ENCODE measurements at places on chromosomes 12 and 14.

- no peak for DNase-seq
Observed at GRCh38 chr14:23066855-23067744, 9.8 kb upstream of the CDH24 start.

- peak; percentile 46 for DNase-seq
Observed at GRCh38 chr14:34365309-34365915, 96.6 kb downstream of the SPTSSA start.

DNA sequence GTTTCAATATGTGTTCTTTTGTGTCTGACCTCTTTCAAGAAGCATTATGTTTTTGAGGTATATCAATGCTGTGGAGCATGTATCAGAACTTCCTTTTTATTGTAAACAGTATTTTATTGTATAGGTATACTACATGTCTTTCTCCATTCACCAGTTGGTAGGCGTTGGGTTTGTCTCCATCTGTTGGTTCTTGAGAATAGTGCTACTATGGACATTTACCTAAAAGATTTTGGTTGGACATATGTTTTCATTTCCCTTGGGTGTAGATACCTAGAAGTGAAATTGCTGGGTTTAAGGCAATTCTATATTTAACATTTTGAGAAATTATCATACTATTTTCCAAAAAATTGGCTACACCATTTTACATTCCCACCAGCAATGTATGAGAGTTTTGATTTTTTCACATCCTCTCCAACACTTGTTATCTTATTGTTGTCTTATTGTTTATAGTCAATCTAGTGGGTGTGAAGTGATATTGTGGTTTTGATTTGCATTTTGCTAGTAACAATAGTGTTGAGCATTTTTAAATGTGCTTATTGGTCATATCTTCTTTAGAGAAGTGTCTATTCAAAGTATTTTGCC is 409.2 kb downstream of the IPO8 start:
- no peak for DNase-seq

DNA sequence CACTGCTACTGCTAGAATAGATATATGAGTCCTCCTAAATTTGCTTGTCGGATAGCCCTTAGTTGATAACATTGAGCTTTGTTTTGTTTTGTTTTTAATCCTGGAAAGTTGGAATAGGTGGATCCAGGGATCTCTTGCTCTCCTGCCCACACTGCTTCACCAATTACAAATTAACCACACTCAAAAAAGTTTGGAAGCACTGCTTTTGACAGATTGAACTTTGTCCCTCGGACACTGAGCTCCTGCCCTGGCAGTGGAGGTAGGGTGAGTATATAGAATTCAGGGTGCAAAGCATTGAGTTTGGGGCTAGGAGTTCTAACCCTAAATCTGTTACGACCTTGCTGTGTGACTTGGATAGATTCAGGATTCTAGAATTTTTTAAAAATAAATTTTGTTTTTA is 15.1 kb upstream of the SYNDIG1L start:
- DNase-seq = no peak

DNA sequence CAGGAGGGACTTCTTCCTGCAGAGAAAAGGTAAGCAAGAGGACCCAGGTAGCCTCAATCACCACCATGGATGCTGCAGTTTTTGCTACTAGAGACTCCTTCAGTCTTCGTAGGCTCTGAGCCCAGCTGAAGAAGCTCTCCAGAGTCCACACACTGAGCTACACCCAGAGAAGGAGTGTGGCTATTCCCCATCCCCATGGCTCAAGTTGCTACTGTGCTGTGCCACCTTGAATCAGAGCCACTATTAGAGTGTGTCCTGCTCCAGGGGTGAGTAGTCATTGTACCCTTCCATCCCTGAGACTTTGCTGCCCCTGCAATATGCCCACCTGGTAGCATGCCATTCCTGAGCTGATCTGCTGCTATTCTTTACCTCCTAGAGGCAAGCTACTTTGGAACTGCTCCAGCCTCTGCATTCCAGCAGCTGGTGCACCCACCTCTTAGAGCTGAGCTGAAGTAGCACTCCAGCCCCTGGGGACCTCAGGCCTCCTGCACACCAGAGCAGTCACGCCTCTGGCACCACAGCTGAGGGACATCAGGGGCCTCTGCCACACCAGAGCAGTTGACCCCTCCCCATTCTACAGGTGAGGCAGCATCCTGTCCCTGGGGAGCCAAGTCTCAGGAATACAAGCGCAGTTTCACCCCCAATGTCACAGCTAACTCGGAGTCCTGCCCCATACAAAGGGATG is 213.0 kb downstream of the TRHDE start:
- DNase-seq = no peak

- DNase-seq = peak; percentile 43
Observed at GRCh38 chr12:90940872-90941499, 14.0 kb downstream of the CCER1 start.

DNA sequence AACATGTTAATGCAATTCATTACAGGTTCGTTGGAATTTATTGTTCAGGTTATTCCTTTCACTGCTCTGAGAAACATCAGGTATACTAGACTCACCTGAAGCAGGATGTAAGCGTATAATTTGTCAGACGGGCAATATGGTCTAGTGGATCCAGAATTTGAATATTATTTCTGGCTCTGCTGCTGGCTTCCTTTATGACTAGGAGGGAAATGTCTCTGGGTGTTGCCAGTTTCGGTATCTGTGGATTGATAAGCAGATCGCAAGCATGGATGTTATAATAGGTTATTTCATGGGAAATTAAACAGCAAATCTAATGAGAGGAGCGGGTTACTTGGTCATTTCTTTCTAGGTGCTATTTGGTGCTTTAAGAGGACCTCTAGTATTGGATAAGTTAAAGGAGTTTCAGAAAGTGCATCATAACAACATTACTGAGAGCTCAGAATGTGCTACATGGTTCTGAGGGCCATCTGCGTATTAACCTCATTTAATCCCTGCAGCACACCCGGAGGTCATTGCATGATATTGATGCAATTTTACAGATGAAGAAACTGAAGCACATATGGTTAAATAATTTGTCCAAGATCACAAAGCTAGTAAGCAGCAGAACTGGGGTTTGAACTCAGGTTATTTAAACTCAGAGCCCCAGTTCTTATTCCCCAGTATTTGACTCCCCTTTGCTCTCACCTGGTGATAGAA is 47.3 kb upstream of the BCAT1 start:
- no peak for DNase-seq

- no peak for DNase-seq
Observed at GRCh38 chr12:124205405-124205804, 89.5 kb upstream of the RFLNA start.

DNA sequence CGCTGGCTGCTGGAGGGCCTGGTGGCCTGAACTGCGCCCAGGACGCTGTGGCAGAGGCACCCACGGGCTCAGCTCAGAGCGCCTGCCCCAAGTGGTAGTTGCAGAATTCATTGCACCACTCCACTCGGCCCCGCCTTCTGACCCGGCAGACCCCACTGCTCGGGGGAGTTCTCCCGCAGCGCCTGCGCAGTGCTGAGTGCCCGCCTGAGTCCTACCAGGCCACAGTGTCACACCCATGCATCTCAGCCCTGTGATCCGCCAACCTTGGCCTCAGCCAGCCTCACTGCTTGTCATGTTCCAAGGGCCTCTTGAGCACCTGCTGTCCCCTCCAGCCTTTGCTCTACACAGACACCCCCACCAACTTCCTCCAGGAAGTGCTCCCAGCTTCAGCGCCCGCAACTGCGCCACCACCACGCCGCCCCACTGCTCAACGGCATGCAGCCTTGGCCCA is 12.2 kb downstream of the DEGS2 start:
- peak; percentile 66 for DNase-seq

DNA sequence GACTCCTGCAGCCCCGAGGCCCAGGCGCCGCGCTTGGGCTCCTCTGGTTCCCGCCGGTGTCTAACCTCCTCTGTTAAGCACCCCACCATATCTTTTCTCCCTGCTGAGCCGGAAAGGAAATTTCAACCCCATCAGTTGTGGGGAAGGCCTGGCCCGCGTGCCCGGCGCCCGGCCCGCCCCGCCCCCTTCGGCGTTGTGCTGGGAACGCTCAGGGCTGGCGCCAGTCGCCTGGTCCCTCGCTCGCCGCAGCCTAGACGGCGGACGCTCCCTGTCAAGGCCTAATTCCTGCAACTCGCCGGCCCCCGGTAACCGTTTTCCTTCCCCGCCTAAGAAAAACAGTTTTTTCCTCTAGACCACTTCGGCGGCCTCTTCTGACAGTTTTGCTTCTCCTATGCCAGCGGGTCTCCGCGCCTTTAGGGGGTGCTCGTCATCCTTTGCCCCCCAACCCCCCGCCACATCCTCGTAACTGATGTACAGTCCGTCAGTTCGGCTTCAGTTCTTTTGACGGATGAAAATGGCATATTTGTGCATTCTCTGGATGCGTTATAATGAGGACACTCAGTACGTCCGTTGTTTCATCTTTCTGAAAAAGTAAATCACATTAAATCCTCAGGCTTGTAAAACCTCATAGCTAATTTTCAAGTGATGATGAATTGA is 506 bp upstream of the NAP1L1 start:
- DNase-seq = peak; percentile 74

- DNase-seq = peak; percentile 57
Observed at GRCh38 chr12:107759410-107759809, 1.5 kb downstream of the PRDM4 start.

DNA sequence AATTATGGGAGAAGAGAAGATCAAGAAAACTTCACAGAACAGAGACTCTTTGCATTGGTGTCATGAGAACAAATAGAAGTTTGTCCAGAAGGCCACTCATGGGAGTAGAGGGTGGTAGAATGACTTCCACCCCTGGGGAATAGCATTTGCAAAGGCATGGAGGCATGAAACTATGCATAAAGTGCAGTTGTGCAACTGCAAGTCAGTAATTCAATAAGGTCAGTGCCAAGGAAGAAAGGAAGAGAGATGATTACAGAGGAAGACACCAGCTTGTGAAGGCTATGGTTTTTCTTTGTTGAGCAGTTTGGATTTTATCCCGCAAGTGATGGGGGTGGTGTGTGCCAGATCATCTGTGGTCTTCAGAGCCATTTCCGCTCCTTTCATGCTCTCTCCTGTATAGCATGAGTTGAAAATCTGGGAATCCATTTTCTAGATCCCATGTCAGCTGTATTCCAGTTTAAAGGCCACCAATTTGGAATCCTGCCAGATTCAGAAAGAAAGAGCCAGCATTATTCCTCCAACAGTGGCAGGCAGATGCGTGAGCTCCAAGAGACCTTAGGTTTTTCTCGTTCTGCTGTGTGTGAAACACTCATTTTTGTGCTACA is 67.6 kb upstream of the GRIN2B start:
- no peak for DNase-seq

DNA sequence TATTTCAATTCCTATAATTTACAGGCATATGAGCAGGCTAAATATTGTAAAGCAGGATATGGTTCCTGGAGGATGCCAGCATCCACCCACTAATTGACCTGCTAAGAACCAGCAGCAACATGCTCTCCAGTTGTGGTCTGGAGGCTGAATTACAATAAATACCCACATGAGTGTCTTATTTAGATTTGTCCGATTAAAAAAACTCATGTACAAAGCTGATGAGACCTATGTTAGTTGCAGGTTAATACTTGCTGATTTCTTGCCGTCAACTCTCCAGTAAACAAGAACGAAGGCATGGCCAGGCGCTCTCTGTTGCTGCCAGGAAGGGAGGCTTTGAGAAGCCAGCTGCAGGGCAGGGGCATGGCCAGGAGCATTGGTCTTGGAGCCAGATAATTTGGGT is 169.3 kb upstream of the PRICKLE1 start:
- no peak for DNase-seq

DNA sequence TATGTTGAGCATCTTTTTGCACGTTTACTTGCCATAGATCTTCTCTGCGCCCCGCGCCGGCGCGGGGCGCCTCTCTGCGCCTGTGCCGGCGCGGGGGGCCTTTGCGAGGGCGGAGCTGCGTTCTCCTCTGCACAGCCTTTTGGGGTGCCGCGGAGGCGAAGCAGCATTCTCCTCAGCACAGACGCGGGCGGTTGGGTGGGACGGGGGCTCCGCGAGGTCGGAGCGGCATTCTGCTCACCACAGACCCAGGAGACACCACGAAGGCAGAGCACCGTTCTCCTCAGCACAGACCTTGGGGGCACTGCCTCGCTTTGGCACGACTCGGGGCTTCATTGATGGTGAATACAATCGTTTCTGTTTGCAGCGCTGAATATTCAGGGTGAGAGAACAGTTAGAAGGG is 28.5 kb upstream of the ANHX start:
- DNase-seq = no peak

- DNase-seq = no peak
Observed at GRCh38 chr12:8031872-8032241, 659 bp upstream of the FOXJ2 start.

GRCh38 chr12:47361389-47362021 is 281.7 kb upstream of the AMIGO2 start:
- DNase-seq = no peak

DNA sequence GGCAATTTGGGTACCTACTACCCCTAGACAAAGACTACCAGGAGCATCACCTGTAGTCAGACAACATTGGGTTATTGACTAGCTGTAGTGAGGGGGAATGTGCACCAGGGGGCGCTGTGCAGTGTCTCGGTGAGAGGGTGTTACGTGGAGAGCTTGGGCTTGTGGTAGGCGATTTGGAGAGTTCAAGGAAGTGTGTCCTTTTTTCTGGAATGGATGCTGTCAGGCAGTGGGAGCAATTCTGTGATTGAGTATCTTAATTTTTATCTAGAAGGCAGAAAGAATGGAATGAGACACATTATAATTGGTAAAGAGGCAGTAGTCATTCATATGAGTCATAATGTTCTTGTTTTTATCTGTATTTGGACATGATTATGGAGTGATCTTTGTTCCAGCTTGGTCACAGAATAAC is 187.7 kb downstream of the GALC start:
- DNase-seq = peak; percentile 18

DNA sequence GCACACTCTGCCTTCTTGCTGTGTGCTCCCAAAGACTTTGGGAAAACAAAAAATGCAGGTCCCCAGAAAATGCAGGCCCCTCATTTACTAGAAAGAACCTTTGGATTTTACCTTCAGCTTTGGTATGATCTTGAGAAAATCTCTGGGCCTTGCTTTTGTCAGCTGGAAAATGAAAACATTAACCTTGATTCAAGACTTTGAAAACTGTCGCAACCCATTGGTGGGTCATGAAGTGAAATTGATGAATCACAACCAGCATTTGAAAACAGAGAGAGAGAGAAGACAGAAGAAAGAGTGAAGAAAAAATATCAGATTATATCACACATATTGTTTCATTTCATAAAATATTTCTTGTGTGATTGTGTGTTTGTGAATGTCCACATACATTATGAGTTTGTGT is 322.5 kb downstream of the ZFP36L1 start:
- DNase-seq = no peak

GRCh38 chr14:66072190-66073084 is 413.7 kb upstream of the CCDC196 start:
- DNase-seq = no peak

GRCh38 chr14:19823178-19823577 is 19.6 kb downstream of the OR4N2 start:
- no peak for DNase-seq

- no peak for DNase-seq
Observed at GRCh38 chr14:102417001-102417431, 54.3 kb downstream of the TECPR2 start.

GRCh38 chr14:23437133-23438100 is 2.0 kb upstream of the MYH7 start:
- DNase-seq = no peak

- DNase-seq = peak; percentile 91
Observed at GRCh38 chr14:20683125-20683890, 1.1 kb upstream of the RNASE4 start.

Measured in MV-4-11 (cell line).